ENCODE measurements at places on chromosomes 7 and 10.
A peak's percentile ranks its signal among the peaks of the same experiment; 100 is the strongest.

- DNase-seq, result no peak
These were observed 85.0 kb upstream of the FGL2 start for GRCh38 chr7:77284616-77285015.

DNA sequence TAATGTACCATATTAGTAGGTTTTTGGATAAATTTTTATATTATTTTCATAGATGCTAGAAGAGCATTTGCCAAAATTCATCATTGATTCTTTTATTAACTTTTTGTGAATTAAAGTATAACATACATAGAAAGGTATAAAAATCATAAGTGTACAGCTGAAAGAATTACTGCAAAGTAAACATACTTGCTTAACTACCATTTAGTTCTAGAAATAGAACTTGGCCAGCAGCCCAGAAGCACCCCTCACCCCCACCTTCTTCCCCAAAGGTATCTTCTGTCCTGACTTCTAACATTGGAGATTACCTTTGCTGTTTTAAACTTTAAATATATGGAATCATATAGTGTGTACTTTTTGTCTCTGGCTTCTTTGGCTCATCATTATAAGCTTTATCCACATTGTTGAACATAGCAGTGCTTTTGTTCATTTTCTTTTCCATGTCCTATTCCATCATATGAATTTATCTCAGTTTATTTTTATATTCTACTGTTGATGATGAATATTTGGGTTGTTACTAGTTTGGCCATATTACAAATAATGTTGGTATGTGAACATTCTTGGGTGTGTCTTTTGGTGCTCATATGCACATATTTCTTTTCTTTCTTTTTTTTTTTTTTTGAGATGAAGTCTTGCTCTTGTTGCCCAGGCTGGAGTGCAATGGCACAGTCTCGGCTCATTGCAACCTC, 142.8 kb downstream of the ADK start:
- DNase-seq, result peak; percentile 6

- no peak for DNase-seq
These were observed 72.9 kb upstream of the TNS3 start for GRCh38 chr7:47654672-47655298.

DNA sequence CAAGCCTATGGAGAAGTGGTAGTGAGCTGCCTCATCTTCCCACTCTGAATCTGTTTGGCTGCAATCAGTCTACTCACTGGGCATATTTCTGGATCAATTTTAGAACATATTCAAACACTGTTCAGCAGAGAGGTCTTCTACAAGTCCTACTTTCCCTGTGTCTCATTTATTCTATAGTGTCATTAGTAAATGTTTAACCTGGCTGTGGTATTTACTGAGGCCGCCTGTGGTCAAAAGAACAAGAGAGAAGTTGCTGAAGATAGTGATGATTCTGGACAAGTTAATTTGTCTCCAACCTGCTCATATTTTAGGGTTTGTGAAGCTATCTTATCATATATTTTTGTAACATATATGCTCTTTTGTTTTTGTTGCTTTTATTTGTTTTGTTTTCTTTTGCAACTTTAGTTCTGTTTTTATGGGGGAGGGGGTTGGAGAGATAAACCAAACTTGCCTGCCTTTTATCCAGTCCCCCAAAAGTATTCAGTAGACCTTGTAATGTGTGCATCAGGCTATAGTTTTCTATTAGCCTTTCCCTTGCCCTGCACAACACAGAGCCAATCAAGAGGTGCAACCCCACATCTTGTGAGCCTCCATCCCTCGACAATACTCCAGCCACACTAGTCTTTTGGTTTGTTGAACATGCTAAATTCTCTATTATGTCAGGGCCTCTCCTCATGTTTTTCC, 362.8 kb upstream of the MBL2 start:
- DNase-seq, result no peak

- no peak for DNase-seq
These were observed 59.2 kb downstream of the CDHR3 start for GRCh38 chr7:106022193-106022821.

DNA sequence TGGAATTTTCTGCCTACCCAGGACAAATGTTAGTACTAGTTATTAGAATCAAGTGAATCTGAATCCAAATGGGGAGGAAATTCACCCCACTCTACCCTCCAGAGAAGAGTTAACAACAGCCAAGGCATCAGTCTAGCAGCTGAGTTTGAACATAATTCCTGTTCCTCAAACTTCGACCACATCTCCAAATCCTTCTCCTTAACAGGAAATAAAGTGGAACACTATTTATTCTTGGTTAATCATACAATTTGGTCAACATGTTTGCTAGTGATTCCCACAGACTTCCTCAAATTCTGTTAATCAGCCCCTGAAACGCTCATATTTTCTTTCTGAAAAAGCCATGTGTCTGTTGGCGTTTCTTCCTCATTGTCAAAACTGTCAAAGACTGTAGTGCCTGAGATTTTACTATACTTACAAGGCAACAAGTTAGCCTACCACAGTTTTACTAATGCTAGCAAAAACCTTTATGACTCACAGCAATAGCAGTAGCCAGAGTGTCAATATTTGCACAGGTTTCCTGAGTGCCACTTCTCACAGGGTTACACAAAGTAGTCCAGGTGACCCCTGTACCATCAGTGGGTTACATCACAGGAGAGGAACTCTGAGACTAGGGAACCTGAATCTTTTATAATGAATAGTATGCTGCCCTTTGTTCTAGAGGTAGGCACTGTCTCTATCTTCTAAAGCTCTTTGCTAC, 202.9 kb downstream of the GRM3 start:
- no peak for DNase-seq

DNA sequence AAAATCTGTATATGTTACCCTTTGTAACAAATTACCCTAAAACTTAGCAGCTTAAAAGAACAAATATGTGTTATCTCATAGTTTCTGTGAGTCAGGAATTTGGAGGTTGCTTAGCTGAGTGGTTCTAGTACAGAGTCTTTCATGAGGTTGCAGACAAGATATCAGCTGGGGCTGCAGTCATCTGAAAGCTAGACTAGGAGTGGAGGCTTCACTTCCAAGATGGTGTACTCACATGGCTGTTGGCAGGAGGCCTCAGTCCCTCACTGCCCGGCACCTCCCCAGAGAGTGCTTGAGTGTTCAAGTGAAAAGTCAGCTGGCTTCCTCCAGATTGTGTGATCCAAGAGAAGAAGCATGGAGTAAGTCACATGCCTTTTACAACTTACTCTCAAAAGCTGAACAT, 16.9 kb upstream of the GGCT start:
- no peak for DNase-seq

DNA sequence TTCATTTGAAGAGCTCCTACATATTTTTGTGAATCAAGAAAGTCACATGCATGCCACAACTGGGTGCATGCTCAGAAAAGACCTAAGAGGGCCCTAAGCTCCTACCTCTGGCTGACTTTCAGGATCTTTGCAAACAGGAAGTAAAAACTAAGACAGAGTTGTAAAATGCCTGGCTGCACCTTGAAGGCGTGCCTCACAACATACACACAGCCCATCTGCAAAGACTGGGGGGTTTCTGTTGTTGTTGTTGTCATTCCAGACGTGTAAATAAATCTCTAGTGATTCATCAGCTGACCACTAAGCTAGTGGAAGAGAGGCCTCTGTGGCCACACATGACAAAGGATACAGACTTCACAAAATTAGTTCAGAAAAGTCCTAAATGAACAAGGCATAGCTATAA, 31.8 kb downstream of the SMURF1 start:
- no peak for DNase-seq

GRCh38 chr10:4043897-4044665, 259.1 kb upstream of the KLF6 start:
- DNase-seq, result no peak

- DNase-seq, result no peak
These were observed 281.6 kb upstream of the ZMIZ1 start for GRCh38 chr10:78787125-78787524.

- DNase-seq, result no peak
These were observed 44.9 kb downstream of the ZNF783 start for GRCh38 chr7:149306854-149307253.

DNA sequence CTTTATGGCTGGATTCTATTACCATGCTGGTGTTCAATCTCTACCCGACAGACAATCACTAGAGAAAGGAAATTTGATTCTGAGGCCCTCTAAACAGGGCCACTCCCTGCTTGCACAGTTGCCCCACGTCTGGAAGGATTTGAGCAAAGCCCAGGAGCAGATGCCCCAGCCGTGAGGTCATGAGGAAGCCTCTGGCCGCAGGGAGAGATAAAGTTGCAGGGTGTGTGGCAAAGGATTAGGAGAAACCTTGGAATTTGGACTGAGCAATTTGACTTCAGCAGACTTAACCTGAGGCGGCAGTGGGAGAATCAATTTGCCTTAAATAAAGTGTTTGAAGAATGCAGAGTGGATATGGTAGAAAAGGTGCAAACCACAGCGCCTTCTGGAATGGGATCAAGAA, 40.2 kb upstream of the KLF6 start:
- DNase-seq, result peak; percentile 38

- DNase-seq, result peak; percentile 4
These were observed 4.8 kb downstream of the STRIP2 start for GRCh38 chr7:129438839-129439651.

Data from T1000 (cell line).